KG1 (cell line): ENCODE measurements at places on chromosomes 1 and 21.

DNA sequence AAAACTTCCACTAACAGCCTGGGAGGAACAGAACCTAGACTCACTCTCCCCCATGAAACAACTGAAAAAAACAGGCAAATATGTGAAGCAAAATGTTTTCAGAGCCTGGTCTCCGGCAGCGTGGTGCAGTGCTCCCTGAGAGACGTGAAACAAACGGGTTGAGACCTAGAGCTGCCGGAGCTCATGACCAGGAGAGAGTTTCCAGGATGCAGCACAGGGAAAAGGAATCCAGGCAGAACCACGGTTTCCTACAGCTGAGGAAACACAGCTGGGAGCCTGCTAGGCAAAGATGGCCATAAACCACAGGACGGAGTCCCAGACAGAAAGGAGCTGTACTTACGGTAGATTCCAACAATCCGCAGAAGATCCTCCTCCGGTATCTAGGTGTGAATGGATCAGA is 20.2 kb upstream of the SLC19A1 start:
- DNase-seq = no peak

DNA sequence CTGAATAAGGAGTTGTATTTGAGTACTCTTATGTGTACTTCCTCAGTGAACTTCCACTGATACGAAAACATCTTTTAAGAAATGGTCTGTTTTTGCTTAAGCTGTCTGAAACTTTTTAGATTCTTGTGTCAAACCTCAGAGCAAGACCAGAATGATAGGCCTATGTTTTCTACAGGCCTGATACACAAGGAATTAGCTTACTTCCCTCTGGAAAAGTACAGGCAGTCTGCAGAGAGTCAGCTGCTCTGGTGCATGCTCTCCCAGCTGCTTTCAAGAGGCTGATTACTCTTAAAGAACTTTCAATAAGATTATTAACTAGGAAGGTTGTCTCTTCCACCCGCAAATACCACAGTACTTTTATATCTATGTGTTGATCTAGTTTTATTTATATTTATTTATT is 9.5 kb downstream of the SNX27 start:
- no peak for DNase-seq

- DNase-seq = peak; percentile 52
These were observed 8.7 kb downstream of the RNF220 start for GRCh38 chr1:44413740-44414139.

DNA sequence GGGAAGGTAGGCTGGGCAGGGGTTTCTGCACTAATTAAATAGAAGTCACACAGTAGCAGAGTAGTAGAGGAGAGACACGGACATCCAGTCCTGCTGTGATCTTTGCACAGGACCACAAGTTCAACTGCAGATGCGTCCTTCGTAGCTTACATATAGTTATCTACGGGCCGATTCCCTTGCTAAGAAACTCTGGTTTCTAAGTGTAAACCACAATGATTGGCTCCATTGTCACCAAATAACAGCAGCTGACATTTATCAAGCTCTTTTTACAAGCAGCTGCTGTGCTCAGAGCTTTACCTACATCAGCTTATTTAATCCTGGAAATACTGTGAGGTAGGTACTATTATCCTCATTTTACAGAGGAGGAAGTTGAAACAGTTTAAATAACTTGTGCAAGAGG is 3.1 kb downstream of the SLC45A3 start:
- no peak for DNase-seq

GRCh38 chr1:190273161-190273560 is 204.5 kb downstream of the BRINP3 start:
- DNase-seq = no peak

GRCh38 chr21:43187715-43188114 is 18.9 kb downstream of the CRYAA start:
- DNase-seq = no peak

GRCh38 chr1:208042041-208042615 is 131.2 kb upstream of the CD34 start:
- DNase-seq = no peak

DNA sequence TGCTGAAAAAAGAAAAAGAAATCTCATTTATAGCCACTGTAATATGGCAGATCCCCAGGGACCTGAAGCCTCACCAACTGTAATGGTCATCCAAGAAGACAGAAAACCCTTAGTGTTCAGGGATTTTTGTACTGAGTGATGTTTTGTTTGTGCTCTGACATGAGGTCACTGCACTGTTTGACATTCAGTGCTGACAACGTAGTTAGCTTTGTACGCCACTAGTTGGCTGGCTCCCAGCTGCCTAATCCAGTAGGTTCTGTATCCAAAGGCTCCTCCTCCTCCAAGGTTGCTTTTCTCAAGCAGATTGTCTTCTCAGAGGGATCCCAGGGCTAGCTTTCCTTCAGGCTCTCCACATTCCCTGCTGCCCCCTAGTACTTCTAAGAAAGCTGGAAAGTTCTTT is 9.5 kb upstream of the YRDC start:
- no peak for DNase-seq

GRCh38 chr1:14597343-14598006 is 1.0 kb upstream of the KAZN start:
- no peak for DNase-seq

- DNase-seq = no peak
These were observed 6.2 kb downstream of the MEF2D start for GRCh38 chr1:156494309-156494895.
